ENCODE measurements at places on chromosomes 5 and 9. TPM values are rescaled to one million over a fixed set of nuclear protein-coding genes. Genes with fewer than 3 reads are reported as not detected.

The IL13 gene
- not detected for polyA plus RNA-seq

The SIGMAR1 gene
- 103 TPM for polyA plus RNA-seq

The SHISAL2B gene
- polyA plus RNA-seq, result not detected

The GARIN3 gene
- not detected for polyA plus RNA-seq

The CATSPER3 gene
- polyA plus RNA-seq, result 0.72 TPM

The IL17B gene
- 3.7 TPM for polyA plus RNA-seq

The THBS4 gene
- 2.8 TPM for polyA plus RNA-seq

DNA sequence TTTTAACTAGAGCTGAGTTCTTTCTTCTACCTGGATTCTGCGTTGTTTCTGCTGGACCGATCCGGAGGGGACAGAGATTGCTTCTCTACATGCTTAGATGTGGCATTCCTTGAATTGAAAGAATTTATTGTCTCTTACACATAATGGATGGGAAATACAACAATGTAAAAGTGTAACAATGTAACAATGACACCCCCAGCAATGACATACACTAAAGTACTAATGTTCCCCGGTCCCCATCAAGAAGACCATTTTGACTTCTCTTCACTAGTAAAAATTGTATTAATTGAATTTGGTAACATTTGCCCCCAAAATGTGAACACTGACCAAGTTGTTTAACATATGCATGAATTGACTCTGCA, 760.2 kb downstream of the TAF11L14 start:
- no peak for DNase-seq

GRCh38 chr5:176776916-176777315, 33.4 kb upstream of the UNC5A start:
- DNase-seq, result no peak

- DNase-seq, result no peak
These were observed 15.3 kb downstream of the XRCC4 start for GRCh38 chr5:83092619-83093018.

- no peak for DNase-seq
These were observed 316.1 kb downstream of the IRX1 start for GRCh38 chr5:3911773-3912172.

- no peak for DNase-seq
These were observed 1.3 kb upstream of the NNT start for GRCh38 chr5:43601454-43602260.

DNA sequence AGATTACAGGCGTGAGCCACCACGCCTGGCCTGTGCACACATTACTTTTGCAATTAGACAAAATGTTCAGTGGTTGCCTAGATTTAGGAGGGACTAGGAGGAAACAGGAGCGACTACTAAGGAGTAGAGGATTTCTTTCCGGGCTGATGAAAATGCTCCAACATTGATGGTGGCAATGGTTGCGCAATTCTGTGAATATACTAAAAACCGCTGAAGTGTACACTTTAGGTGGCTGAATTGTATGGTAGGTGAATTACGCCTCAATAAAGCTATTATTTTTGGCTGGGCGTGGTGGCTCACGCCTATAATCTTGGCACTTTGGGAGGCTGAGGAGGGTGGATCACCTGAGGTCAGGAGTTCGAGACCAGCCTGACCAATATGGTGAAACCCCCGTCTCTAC, 46.8 kb upstream of the STXBP1 start:
- no peak for DNase-seq

Data from urinary bladder (tissue), 4 donors.